Cerebellar nuclear complex (tissue), 1 donor: ENCODE measurements at places on chromosomes 11 and 22.

DNA sequence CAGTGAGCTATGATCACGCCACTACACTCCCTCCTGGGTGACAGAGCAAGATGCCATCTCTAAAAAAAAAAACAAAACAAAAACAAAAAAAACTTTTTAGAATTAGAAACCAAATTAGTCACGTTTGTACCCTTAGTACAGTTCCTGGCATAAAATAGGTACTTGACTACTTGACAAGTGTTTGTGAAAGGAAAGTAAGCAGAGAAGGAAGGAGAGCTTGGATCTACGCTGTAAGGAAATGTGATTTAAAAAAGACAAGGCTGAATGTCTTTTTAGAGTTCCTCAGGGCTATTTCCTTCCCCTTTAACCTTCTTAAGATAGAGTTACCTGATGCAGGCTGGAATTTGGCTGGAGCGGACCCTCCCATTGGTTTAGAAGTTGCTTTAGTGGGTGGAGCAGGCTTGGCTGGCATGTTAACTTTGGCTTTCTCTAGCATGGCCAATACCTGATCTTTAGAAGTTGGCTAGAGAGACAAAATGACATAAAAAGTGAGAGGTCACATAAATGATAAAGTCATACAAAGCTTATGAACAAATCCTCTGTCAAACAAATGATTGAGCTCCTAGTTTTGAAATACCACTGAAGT is 50.7 kb downstream of the F2 start:
- DNase-seq: no peak

DNA sequence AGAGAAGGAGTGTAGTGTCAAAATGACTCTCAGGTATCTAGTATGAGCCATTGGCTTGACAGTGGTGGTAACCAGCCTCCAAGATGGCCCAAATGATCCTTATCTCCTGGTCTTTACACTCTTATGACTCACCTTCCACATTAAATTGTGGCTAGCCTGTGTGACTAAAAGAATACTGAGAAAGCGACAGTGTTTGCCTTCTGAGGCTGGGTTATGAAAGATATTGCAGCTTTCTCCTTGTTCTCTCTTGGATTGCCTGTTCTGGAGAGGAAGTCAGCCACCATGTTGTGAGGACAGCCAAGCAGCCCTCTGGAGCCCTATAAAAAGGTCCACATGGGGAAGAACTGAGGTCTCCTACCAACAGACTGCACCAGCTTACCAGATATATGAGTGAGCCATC is 15.8 kb downstream of the C11orf71 start:
- no peak for DNase-seq

- no peak for DNase-seq
Observed at GRCh38 chr22:18066181-18066859, 11.5 kb upstream of the PEX26 start.

DNA sequence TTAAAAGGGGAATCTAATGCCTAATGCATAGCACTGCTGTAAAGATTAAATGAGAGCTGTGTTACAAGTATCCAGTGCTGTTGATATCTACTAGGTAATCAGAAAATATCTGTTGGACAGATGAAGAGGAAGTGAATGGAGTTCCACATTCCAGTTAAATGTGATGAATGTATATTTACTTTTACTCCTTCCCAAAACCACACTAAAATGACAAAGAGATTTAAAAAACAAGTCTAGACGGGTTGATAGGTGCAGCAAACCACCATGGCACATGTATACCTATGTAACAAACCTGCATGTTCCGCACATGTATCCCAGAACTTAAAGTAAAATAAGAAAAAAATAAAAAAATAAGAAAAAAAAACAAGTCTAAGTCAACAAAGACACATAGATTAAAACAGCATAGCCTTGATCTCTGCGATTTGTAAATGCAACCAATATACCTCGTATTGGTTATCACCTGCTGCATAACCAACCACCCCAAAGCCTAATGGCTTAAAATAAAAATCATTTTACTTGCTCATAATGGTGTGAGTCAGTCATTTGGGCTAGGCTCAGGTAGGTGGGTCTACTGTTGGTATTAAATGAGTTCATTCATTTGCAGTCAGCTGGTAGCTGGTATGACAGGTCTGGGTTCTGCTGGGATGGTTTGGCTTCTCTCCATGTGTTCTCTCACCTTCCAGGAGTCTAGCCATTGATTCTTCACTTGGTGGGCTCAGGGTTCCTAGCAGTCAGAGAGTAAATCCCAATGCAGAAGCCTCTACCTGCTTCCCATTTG is 39.7 kb upstream of the SLC6A5 start:
- no peak for DNase-seq

DNA sequence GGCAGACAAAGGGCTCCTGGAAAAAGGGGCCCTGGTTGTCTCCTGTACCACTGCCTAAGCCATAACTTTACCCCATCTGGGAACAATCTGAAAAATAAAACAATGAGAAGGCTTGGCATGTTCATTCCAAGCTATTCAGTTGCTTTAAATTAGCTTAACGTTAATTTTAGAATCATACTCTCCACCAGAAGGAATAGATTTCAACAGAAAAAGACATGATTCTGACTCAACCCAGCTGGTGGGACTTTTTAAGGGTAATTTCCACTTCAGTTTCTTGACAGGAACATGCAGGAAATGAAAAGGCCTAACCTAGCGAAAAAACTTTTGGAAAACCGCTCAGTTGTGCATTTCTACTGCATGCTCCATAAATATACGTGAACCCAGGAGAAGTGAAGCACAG is 7.9 kb downstream of the SF3A1 start:
- no peak for DNase-seq

DNA sequence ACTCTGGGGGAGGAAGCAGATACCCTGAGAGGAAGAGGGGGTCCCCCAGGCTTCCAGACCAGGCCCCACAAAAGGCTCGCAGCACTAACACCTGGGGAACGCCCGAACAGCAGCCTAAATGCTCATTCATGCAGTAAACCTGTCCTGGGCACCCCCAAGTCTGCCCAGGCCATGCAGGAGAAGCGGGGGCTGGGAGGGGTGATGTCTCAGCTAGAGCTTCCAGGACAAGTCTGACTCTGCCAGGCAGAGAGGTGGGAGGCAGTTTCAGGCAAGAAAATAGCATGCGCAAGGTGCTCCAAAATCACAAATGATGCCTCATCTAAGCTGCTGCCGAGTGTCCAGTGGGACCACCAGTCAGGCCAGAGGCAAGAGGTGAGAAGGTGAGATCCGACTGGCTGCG is 14.6 kb downstream of the CABP7 start:
- DNase-seq: no peak

DNA sequence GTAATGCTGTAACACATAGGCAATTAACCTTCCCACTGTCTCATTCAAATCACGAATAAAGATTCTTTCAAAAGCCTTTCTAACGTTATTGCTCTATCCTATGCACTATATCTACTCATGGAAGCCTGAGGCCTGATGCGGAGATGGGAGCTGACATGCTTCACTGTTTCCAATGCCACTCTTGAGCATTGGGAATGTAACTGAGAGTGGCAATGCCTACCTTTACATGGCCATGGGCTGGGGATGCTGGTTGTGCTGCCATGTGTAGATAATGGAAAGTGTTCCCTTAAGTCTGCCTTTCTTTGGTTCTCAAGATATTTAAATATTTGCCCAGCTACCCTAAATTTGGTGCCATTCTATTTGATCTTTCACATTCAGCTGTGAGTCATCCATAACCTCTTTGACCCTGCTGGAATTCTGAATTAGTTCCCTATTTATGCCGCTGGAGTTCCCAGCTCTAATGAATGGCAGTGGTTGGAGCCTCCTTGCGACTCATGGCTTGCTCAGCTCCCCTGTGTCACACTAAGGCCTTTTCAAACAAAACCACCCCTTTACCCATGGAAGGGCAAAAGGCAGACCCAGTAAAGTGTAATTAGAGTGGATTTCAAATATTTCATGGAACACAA is 21.4 kb upstream of the DKK3 start:
- DNase-seq: no peak

DNA sequence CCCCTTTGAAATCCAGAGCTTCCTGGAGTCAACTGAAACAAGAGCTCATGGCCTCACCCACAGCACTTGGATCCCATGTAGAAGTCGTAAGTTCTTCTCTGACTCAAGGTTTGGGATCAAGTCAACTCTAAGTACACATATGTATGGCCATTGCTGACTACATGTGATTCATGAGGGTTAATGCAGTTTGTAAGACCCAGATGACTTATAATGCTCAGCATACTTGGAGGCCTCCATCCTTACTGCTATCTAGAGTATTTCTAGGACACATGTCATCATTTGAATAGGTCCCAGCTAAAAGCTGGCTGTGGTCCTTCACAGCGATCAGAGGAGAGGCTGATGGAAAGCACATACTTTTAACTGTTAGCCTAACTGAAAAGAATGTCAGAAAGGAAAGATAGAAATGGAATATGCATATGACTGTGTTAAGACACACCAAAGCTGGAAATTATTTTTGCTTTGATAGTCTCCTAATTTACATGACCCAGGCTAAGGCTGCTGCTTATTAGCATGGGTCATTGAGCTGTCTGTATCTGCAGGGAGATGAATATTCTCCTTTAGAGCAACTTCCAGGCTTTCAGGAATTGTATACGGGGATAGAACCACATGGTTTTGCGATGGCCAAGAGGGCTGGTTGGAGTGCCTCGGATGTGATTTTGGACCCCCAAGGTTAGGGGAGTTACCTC is 76.3 kb downstream of the NTM start:
- no peak for DNase-seq

GRCh38 chr11:64484191-64485022 is 106.6 kb upstream of the SLC22A12 start:
- DNase-seq: no peak

GRCh38 chr11:45156201-45156600 is 9.8 kb downstream of the PRDM11 start:
- no peak for DNase-seq

GRCh38 chr11:101019870-101020269 is 109.7 kb downstream of the PGR start:
- DNase-seq: no peak

DNA sequence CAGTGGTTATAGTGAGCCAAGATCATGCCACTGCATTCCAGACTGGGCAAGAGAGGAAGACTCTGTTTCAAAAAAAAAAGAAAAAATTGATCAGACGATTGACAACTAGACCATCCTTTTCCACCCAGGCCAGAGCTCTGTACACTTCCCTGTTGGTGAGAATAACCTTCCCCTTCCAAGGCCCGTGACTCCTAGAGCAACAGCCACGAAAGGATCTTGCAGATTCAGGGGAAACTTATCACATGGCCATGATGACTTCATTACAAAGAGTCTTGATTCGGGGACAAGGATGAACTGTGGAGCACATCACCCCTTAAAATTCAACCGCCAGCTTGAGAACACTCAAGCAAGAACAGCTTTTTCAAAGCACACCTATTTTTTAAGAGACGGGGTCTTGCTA is 10.3 kb downstream of the CD5 start:
- DNase-seq: no peak

- no peak for DNase-seq
Observed at GRCh38 chr11:21888814-21889213, 304.1 kb upstream of the ANO5 start.

GRCh38 chr11:118304568-118305248 is at the start of gene CD3E:
CD3E (plus strand) TSS chr11:118304730; CDS start chr11:118304953, 223 bp downstream.
- DNase-seq: no peak

- DNase-seq: no peak
Observed at GRCh38 chr11:3086114-3086513, 28.9 kb upstream of the CARS1 start.

DNA sequence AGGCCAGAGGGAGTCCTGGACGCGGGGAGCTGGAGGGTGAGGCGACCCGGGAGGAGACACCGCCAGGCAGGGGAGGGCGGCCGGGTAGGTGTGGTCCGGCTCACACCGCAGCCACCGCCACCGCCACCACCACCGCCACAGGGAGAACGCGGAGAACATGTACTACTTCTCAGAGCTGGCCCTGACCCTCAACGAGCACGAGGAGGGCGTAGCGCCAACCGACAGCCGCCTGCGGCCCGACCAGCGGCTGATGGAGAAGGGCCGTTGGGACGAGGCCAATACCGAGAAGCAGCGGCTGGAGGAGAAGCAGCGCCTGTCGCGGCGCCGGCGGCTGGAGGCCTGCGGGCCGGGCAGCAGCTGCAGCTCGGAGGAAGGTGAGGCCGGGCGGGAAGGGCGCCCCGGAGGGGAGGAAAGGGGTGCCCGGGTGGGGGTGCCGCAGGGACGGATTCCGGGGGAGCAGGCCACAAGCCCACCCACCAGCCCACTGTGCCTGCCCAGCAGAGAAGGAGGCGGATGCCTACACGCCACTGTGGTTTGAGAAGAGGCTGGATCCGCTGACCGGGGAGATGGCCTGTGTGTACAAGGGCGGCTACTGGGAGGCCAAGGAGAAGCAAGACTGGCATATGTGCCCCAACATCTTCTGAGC is 62.8 kb downstream of the MORC2 start:
- no peak for DNase-seq

- no peak for DNase-seq
Observed at GRCh38 chr11:119445379-119445778, 22.4 kb upstream of the THY1 start.

- no peak for DNase-seq
Observed at GRCh38 chr11:47111318-47111804, 65.3 kb downstream of the ARFGAP2 start.

GRCh38 chr11:19519912-19520641 is 192.6 kb upstream of the NAV2 start:
- no peak for DNase-seq

- no peak for DNase-seq
Observed at GRCh38 chr11:60124802-60125432, 36.5 kb downstream of the MS4A2 start.

DNA sequence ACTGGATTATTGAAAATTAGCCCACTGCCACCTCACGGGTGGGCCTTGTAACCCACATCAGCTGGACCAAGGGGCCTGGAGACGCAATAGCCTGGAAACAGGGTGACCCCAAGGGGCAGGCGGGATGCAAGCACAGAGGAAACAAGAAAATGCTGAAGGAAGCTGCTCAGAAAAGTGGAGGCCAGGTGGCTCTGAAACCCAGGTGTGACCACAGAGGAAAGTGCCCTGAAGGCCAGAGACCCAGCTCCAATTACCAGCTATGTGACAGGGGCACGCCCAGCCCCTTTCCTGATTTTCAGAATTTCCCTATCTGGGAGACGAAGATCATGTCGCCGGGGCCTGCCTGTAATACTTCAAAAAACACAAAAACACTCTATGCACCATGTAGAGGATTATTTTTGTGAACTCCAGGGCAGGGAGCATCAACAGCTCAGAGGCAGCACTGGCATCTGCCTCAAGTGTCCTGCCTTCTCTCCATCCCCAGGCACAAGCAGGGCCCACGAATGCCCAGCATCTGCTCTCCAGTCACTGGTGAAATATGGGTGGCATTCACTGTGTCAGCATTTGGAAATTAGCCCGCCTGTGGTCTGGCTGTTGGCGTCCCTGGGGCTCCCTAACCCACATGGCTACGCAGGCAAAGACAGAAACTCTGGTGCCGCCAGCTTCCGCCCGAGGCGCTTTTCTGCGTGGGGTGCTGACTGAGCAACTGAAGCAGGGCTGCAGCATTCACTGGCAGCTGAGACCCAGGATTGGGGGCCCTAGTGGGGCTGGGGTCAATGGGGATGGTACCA is 6.3 kb downstream of the KCNJ1 start:
- no peak for DNase-seq

- no peak for DNase-seq
Observed at GRCh38 chr11:124638500-124638899, 15.8 kb downstream of the TBRG1 start.
